ENCODE measurements at places on chromosomes 12 and 14. TPM values are rescaled to one million over a fixed set of nuclear protein-coding genes. Genes with fewer than 3 reads are reported as not detected.

Gene TMEM179
- polyA plus RNA-seq = 1.7 TPM

Gene RFLNA
- polyA plus RNA-seq = 2.5 TPM

Gene RAD9B
- 1.8 TPM for polyA plus RNA-seq

Gene BHLHE41
- 0.91 TPM for polyA plus RNA-seq

DNA sequence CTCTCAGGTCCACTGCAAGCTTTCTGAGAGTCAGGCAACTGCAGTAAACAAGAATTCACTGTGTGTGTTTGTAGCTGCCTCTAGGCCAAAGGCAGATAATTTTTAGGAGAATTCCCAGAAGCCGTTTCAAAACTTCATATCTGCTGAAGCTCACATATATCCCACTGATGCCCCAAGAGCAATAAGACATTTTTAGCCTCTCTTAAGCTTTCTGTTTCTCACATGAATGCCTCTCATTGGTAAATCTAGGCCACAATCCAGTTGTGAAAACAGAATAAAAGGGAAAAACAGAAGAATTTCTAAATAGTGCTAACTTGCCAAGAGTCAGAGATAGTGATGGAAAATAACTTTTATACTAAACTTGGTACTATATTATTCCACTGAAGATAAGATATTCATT, 48.5 kb upstream of the LIN7A start:
- H3K4me3 ChIP-seq = no peak overlapping the region
- no peaks in the 10 kb centered on the region for H3K36me3 ChIP-seq
- H3K4me1 ChIP-seq = no peaks in the 10 kb centered on the region
- H3K27me3 ChIP-seq = no peaks in the 10 kb centered on the region

GRCh38 chr12:65389436-65389835, 111.0 kb downstream of the MSRB3 start:
- H3K27ac ChIP-seq = no peak overlapping the region
- no peak overlapping the region for H3K4me3 ChIP-seq
- H3K36me3 ChIP-seq = no peaks in the 10 kb centered on the region
- no peak for DNase-seq
- no peaks in the 10 kb centered on the region for H3K4me1 ChIP-seq

DNA sequence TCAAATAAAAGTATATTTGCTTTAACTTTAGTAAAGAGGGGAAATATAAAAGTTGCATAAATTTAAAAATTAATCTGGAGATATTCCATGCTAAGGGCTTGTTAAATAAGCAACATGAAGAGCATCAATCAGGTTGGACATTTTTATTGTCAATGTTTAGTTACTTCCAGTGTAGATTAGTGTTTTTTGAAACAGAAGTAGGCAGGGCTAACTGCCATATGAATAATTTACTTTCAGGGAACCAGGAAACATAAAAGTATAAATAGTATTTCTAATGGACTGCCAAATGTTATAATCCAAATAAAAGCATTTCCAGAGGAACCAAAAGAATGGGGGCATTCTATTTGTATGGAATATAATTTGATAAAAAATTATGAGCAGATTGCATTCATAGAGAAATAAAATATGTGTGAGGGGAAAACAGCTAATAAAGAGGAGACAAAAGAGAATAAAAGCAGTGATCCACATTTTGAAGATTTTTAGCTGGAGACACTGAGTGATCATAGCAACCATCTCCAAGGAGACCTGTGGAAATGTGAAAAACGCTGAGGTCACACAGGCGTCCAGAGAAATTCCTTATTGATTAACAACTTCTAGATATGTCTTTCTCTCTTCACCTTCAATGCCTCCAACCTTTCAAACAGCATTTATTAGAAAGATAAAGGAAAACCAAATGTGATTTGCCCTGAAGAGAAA, 70.8 kb downstream of the SRGAP1 start:
- DNase-seq = no peak
- H3K27me3 ChIP-seq = no peaks in the 10 kb centered on the region
- H3K27ac ChIP-seq = peak overlapping the region; percentile 22
- H3K4me1 ChIP-seq = peaks cover 39% of the 10 kb centered on the region

GRCh38 chr12:53596920-53597363, 29.2 kb downstream of the ATF7 start:
- no peaks in the 10 kb centered on the region for H3K27me3 ChIP-seq
- peaks cover 12% of the 10 kb centered on the region for H3K4me1 ChIP-seq
- DNase-seq = no peak
- no peak overlapping the region for H3K27ac ChIP-seq
- H3K4me3 ChIP-seq = no peak overlapping the region

DNA sequence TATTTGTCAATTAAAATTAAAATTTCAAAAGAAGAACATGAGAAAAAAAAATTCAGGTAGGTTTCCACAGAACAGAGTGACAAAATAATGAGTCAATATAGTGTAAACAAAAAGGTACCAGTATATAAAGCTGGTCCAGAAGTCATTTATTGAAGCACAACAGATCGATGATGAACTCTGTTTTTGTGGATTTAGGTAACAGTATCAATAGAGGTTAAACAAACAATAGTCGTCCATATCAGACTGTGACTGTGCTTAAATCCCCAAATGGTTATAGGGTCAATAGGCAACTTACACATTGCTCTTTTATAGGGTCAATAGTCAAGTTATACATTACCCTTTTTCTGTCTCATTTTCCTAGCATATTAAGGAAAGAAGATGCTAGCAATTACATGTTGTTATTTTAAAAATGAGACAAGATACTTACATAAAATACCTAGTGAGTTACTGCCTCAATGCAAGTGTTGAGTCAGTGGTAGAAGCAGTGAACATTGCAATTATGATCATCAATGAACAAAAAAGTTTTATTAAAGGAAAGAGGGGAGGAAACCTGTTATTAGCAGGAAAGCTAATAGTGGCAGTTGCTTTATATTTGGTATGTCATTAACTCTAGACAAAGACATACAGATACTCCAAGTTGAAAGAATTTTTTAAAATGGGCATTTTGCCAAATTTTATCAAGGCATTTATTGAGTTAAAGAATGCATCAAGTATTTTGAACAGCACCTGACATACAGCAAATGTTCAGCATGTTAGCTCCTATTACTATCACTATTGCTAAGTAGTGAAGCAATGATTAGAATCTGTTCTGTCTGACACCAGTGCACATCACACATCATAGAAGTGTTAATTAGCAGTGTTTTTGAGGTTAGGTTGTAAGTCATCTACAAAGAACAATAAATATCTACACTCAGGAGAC, 102.9 kb downstream of the CCER1 start:
- H3K4me3 ChIP-seq = no peak overlapping the region
- DNase-seq = no peak
- H3K36me3 ChIP-seq = no peaks in the 10 kb centered on the region

GRCh38 chr12:49061157-49061650, 610 bp upstream of the KMT2D start:
- H3K27ac ChIP-seq = peak overlapping the region; percentile 97
- peak overlapping the region; percentile 99 for H3K4me3 ChIP-seq
- H3K27me3 ChIP-seq = no peaks in the 10 kb centered on the region
- DNase-seq = no peak

GRCh38 chr12:22169376-22169775, 123.4 kb downstream of the CMAS start:
- H3K27me3 ChIP-seq = no peaks in the 10 kb centered on the region
- DNase-seq = no peak
- no peaks in the 10 kb centered on the region for H3K4me1 ChIP-seq
- H3K36me3 ChIP-seq = no peaks in the 10 kb centered on the region

- H3K4me3 ChIP-seq = no peak overlapping the region
- H3K27ac ChIP-seq = no peak overlapping the region
- no peak for DNase-seq
These were observed 55.3 kb downstream of the ELK3 start for GRCh38 chr12:96249196-96250118.

DNA sequence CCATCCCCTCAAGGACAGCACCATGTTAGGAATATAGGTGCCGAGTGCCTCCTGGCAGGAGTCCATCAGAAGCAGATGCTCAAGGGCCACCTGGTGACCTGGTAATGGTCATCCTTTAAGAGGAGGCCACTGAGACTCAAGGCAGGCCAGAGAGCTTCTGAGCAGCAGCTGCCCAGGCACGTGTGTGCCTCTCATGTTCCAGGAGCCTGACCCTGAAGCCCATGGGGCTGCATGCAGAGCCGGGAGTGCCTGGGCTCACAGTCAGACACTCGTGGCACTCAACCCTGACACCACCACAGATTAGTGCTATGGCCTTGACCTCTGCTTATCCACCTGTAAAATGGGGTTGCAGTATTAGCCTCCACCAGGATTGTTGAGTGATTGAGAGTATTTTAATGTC, 45.6 kb downstream of the C14orf132 start:
- no peaks in the 10 kb centered on the region for H3K27me3 ChIP-seq
- H3K4me3 ChIP-seq = no peak overlapping the region
- no peak overlapping the region for H3K27ac ChIP-seq
- peak; percentile 22 for DNase-seq
- H3K36me3 ChIP-seq = no peaks in the 10 kb centered on the region

DNA sequence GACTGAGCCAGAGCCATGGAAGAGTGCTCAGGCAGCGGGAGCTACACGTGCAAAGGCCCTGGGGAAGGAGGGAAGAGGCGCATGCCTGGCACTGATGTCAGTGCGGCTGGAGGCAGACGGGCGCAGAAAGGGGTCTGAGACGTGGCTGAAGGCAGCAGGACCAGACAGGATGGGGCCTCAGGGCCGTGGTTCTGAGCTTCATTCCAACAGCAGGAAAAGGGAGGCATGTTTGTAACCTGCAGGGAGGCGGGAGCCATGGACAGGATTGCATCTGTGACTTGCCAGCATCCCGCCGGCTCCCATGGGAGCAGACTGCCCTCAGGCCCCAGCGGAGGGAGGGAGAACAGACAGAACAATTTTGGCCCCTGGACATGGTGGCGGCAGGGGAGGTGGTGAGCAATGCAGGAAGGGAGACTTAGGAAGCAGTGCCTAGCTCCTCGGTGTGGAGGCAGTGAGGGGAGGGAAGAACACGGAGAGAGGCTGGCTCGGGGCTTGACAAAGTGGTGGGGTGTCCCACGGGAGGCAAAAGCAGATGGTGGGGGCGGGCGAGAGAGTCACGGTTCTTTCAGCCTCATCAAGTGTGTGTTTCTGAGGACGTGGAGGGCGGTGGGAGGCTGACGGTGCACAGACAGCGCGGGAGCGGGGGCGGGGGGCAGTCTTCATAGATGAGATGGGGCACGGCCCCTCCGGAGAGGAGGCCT, 33.3 kb upstream of the INF2 start:
- no peaks in the 10 kb centered on the region for H3K27me3 ChIP-seq
- H3K36me3 ChIP-seq = no peaks in the 10 kb centered on the region
- no peak overlapping the region for H3K4me3 ChIP-seq
- no peak for DNase-seq

DNA sequence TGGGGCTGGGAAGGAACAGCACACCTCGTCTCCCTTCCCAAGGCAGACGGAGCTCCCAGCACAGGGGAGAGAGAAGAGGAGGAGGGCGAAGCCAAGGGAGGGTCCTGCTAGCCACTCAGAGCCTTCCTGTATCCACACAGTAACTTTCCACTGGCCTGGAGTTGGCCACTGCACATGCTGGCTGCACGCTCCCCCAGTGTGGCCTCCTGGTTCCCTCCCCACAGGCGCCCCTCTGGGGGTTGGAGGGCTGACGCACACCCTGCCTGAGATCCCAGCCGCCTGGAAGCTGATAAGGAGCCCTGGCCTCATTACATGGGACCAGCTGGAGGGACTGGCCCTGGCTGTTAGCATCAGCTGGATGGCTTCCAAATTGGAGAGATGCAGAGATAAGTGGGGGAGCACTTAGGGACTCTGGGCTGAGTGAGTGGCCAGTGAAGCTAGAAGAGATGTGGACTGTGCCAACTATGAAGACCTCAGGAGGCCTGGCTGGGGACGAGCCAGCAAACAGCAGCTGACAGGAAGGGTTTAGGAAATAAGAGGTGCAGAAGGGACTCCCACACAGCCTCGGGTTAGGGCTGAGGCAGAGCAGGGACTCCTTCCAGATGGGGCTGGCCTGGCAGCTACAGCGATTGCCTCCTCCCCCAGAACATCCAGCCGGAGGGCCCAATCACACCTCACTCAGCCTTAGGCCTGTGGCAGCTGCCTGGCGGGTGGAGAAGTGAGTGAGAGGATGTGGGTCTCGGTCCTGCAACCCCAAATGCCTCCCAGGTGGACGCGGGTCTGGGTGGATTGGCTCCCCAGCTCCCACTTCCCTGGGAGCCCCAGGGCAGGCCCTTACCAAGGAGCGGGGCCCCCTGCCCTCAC, 26.3 kb upstream of the BCDIN3D start:
- H3K36me3 ChIP-seq = no peaks in the 10 kb centered on the region
- DNase-seq = peak; percentile 98
- H3K27ac ChIP-seq = no peak overlapping the region
- H3K4me3 ChIP-seq = no peak overlapping the region
- H3K27me3 ChIP-seq = no peaks in the 10 kb centered on the region

Data from left lung (tissue), 14 donors.